M059J (cell line): ENCODE measurements at places on chromosomes 3 and 15.

- DNase-seq: peak; percentile 57
Observed at GRCh38 chr15:92510163-92510882, 116.6 kb downstream of the ST8SIA2 start.

GRCh38 chr15:74399100-74399499, 31.7 kb upstream of the CYP11A1 start:
- no peak for DNase-seq

DNA sequence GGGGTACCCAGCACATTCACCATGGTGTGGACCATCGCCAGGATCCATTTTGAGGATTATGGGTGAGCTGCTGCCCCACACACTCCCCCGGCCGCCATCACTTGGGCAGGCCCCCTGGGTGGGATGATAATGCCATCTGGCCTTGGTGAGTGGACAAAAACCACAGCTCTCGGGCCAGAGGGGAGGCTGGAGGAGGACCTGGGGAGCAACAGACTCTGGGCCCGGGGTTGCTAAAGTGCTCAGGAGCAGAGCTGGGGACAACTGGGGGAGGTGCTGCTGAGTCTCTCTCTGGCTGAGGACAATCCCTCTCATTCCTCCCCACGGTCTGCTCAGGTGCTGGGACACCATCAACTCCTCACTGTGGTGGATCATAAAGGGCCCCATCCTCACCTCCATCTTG, 29.0 kb downstream of the VIPR1 start:
- no peak for DNase-seq

GRCh38 chr15:23616536-23616935, 31.1 kb downstream of the MAGEL2 start:
- no peak for DNase-seq

DNA sequence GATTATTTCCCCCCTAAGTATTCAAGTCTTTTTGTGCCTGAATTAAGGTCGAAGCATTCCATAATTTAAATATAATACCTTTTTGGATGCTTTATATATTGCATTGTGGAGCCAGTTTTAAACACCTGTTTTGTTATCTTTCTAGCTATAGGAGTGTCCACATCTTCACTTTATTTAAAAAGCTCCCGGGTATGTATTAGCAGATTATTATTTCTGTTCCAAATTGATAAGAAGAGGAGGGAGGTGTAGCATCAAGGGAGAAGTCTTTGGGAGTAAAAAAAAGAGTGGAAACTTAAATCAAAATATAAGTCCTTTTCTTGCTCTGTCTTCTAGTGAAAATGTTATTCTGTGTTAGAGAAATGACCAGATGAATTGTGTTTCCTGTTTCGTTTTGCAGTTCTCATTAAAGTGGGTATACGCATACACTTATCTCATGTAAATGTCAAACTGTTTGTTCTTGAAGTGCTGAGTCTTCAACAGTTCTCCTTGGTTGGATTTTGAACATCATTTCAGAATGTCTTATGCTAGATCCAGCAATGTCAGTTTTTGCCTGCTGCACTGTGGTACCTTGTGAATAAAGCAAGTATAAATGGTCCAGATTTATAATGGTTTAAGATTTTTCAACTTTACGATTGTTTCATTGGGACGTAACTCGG, 105.8 kb downstream of the FNDC3B start:
- DNase-seq: no peak

DNA sequence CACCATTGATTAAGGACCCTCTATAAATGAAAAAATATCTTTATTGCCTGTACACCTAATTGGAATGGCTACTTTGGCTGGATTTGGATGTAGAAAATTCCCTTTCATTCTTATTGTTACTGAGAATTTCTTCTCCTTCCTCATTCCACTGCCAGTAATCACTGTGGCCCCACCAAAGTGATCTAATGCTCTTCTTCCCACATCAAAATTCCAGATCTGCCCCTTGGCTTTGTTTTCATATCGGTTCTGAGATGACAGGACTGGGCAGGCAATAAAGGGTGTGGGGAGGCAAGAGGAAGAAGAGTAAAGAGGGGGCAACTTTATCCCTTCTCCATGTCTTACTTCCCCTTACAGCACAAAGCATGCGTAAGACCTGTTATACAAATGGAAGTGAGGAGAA, 2.1 kb downstream of the ANKUB1 start:
- DNase-seq: peak; percentile 51

DNA sequence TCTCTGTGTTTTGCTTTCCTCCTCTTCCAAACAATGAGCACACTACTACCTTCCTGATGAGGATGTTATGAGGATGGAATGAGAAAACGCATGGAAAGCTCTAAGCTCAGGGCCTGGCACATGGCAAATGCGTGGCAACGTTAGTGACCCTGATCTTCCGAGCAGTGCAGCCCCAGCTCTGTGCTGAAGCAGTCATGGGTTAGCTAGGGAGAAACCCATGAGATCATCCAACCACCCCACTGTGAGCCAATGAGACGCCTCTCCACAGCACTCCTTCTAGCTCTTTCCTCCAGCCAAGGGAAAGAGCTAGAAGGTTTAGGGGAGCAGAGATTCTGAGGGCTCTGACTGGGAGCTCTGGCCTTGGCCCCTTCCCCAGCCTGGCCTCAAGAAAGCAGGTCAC, 4.5 kb downstream of the CPN2 start:
- no peak for DNase-seq

DNA sequence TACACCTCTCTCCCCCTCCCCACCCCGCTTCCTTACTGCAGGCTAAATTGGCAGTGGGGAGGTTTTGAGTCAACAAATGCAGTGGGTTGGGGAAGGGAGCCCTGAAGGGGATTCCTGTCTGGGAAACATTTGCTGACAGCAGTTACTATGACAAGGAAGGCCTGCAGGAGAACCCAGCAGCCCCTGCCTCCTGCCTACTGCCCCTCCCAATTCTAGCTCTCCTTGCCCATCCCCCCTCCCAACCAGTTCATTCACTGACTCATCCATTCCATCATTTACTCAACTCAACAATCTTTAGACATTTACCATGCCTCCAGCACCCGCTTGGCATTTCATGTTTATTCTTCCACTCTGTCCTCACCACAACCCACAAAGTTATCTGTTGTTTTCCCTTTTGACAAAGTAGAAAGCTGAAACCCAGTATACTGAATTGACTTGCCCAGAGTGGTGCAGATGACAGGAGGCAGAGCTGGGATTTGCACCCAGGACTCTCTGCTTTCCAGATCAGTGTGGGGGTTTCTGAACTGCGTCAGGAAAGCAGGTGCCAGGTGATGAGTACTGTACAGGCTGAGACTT, 75.0 kb downstream of the MAGEF1 start:
- DNase-seq: peak; percentile 94

DNA sequence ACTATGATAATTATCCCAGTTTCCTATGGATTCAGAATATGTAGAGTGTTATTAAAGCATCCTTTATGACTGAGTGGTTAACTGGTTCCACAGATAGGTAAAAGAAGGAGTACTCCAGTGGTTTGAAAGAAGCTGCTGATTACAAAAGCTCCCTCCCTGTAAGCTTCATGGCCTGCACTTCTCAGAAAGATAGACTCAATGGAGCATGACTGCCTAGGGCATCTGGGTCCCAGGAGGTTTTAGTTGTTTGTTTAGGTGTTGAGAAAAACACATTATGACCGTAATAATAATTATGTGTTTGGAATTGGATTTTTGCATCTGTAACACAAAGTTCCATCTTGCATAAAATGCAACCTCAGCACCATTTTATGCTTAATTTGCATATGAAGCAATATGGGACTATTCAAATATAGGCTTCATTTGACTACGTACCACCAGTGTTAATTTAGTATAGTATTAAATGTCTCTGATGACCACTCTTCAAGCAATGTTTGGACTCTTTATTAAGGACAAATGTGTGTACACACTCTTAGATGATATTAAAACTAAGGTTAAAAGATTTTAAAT, 121.1 kb downstream of the ROBO2 start:
- DNase-seq: no peak

DNA sequence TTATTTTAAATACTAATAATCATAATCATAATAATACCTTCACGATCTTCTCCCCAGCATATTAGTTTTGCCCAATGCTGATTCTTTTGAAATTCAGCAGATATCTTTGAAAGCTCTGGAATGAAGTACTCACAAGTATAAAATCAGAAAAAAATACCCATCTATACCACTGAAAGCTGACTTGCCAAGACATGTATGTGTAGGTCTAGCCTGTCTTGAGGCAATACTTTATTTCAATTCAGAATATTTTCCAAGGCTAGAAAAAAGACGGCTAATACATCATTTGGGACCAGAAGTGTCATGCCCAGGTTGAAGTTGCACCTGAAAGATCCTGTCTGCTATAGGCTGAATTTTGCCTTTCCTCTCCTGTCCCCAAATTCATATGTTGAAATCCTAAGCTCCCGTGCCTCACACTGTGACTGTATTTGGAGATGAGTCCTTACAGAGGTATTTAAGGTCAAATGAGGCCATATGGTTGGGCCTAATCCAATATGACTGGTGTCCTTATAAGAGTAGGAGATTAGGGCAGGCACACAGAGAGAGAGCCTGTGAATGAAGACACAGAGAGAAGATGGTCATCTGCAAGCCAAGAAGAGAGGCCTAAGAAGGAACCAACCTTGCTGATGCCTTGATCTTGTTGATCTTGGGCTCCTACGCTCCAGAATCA, 255.9 kb upstream of the CMC1 start:
- DNase-seq: no peak

DNA sequence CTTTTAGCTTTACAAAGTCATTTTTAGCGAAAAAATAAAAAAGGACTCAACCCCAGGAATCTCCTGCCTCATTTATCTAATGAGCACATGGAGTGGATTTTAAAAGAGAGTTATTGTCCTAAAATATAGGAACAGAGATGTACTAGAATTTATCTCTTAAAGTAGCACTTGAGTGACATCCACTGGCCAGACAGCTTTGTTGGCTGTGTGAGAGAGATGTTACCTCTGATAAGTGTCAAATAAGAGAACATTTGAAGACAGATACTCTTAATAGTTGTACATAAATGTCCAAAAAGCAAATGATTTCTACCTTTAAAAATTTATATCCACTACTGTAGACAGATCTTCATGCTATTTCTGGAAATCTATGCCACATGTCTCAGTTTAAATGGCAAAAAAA, 12.3 kb upstream of the MFSD1 start:
- DNase-seq: peak; percentile 79

- DNase-seq: no peak
Observed at GRCh38 chr3:187833375-187833774, 88.1 kb upstream of the BCL6 start.

GRCh38 chr3:133991637-133992036, 38.1 kb downstream of the SLCO2A1 start:
- peak; percentile 94 for DNase-seq

- DNase-seq: no peak
Observed at GRCh38 chr15:65163041-65163440, 22.1 kb downstream of the CLPX start.

DNA sequence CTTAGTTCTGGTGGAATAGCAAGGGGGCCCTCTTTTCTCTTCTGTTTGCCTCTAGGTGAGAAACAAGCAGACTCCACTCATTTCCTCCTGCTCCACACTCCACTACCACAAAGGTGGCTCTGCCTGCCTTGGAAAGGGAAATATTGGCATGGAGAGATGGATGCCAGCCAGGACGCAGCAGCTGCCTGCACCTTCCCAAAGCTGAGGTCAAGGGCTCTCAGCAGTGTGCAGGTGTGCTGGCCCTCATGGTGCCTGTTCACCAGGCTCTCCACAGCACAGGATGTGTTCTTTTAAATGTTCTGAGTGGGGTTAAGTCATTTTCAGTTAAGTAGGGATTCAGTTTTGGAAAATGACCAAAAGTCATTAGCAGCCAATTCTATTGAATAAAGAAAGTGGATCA, 211.2 kb upstream of the STRIT1 start:
- no peak for DNase-seq

DNA sequence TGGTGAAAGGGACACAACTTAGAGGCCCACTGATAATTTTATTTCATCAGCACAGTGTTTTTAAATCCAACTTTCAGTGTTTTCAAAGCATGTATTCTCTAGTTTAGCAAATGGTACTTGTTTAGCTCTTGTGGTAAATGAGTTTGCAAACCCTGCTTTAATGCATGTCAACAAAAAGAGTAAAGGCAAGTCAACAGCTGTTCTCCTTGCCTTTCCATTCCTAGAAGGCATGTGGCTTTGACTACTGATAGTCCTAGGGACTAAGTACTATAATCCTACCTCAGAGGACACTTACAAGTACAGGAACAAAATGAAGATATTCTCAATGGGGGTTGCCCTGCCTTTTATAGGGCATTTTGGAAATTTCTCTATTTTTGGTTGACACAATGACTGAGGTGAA, 13.1 kb downstream of the NPTN start:
- no peak for DNase-seq

DNA sequence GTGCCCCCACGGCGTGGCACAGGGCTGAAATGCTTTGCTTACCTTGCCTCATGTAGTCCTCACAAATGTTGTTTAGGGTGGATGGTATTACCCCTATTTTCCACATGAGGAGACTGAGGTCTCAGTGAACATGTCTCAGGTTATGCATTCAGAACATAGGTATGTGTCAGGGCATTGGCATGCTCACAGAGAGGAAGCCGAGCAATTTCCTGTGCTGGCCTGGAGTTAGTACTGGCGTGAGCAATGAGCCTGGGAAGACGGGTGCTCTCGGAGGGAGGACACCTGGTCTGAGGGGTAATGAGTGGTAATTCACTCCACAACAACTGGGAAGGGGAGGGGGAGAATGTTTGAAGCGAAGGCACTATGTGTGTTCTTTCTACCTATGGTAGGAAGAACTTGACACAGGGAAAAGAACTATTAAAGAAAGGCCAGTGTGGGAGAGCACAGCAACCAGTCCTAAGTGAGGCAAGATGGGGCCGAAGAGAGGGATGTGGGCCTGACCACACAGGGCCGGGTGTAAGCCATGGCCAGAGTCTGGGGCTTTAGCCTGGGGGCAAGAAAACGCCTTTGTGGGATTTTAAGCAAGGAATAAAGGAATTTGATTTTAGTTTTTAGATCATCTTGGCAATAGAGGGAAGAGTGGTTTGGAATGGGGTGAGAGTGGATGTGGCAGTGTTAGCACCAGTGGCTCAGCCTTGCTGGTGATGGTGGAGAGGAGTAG, 4.9 kb upstream of the FAM131A start:
- peak; percentile 97 for DNase-seq

DNA sequence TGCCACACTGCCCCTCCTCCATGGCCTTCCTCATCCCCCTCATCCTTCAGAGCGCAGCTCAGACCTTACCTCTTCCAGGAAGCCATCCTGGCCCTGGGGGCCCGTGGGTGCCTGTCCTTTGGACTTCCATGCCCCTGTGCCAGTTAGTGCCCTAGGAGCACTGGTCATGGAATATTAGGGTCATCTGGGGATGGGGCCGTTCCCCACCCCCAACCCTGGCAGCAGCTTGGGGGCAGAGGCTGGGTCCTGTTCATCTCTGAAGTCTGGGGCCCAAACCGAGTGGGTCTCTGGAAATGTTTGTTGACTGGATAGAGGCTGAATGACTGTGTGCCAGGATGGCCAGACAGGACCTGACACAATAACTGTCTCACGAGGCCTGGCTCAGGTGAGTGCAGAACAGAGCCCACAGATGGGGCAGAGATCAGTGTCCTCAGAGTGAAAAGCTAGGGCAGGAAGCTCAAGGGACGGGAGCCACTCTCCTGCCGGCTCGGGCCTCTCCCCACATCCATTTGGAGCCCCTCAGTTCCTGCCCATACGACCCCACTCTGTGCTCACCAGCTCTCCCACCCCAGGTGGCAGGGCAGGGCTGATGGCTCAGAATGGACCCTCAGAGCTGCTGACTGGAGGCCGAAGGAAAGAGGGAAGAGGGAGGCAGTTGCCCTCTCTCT, 62.5 kb downstream of the TLE3 start:
- no peak for DNase-seq
